ENCODE measurements at places on chromosomes 6 and 20. TPM values are rescaled to one million over a fixed set of nuclear protein-coding genes. Genes with fewer than 3 reads are reported as not detected.

Gene BMP6
- polyA plus RNA-seq, result 1.1 TPM

DNA sequence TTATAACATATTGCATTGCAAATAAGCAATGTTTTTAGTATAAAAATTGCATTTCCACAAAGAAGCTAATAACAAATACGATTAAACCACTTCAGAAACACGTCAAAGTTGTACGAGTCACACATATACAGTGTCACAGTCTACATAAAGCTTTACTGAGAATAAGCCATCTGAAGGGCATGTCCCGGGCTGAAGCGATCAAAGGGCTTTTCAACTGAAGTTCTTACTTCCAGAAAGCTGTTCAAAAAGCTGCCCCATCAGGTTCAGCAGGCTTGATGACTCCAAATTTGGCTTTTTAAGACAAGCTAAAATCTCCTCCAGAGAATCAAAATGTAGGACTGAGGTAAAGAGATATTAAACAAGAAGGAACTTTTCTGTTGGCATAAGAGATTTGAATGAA lies 37.5 kb upstream of the HAO1 start:
- DNase-seq, result no peak

DNA sequence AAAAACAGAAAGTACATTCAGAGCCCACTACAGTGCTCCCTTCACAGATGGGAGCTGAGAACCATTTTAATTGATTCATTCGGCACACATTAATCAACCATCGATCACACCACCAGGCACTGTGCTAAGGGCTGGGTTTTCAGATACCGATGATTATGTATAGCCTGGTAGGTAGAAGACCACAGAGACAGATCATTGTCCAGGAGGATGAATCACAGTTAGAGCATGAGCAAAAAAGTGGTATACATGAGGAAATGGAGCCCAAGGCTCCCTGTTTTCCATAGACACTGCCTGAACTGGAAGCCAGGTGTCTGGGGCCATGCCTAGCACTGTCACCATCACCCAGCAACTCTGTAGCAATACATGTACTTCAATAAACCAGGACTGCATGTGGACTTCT lies 9.0 kb upstream of the PRDM1 start:
- no peak for DNase-seq

- DNase-seq, result no peak
These were observed 59.8 kb downstream of the CDK19 start for GRCh38 chr6:110755411-110755834.

Gene PTCHD4
- 0.77 TPM for polyA plus RNA-seq

DNA sequence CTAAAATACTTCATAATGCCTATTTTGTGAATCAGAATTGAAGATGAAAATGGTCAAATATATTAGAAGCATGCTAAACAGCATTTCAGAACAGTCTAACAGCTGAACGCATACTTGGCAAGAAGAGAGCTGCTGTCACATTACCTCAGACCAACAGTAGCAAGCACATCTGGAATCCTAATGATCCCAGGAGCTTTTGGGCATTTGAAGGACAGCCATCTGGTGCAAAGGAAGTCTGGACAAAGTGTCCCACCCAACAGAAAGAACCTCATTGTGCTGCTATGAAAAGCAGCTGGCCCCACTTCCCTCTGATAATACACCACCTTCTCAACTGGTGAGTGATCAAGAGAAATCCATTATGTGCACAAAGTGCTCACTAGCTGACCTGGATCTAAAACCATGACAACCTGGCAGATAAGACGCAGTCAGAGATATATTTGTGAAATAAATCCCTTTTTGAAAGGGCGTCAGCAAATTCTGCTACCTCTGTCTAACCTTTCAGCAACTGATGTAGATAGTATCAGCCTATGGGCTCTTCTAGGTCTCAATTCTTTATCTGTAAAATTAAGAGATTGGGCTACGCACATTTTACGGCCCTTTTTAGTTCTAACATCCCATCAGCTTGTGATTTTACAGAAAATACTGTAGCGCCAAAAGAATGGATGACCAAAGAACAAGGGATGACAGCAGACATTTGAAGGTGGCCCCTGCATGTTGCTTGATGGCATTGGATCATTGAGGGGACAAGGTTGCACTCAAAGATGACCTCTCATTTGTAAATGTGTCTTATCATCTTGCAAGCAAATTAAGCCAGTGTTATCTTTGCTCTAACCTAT lies 78.7 kb downstream of the SGK1 start:
- peak; percentile 56 for DNase-seq

DNA sequence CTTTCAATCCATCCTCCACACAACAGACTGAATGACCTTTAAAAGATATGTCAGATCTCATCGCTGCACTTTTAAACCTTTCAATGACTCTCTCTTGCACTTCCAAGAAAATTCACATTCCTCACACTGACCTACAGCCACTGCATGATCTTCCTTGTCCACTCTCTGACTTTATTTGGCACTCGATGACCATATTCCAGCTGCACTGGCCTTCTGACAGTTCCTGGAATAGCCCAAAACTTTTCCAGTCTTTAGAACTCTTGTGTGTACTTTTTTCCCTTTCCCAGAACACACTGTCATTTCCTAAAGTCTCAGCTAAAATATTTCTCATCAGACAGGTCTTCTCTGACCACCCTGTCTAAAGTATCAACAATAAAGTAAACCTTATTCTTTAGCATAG lies 174.6 kb downstream of the ADGRG6 start:
- DNase-seq, result peak; percentile 28

GRCh38 chr6:85449818-85450759 lies at the start of gene NT5E:
Gene NT5E (plus strand): TSS chr6:85450083. CDS start chr6:85450140, 57 bp downstream.
- DNase-seq, result peak; percentile 78

DNA sequence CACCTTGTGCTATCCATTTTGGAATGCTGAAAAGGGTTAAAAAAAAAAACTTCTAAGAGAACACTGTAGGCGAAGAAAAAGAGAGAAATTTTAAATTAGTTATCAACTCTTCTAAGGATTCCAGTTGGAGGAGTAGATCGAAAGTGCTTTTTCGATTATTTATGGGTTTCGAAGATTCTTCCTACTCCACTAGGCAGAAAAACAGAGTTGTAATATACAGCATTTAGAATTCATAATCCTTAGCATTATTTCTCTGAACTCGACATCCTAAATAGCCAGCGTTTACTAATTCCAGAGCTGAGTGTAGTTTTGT lies 817 bp upstream of the RNF217 start:
- DNase-seq, result no peak

Gene IP6K3
- 38.8 TPM for polyA plus RNA-seq

All from hindlimb muscle (tissue), 1 donor.